Stimulated activated memory B cell treated with anti-CD40 and anti-IgM and Interleukin-4, amounts not matched to agents 10 μg/mL and 1 μg/mL and 100 μg/mL, for 72 hours (primary cell): ENCODE measurements at places on chromosomes 5 and 9.

DNA sequence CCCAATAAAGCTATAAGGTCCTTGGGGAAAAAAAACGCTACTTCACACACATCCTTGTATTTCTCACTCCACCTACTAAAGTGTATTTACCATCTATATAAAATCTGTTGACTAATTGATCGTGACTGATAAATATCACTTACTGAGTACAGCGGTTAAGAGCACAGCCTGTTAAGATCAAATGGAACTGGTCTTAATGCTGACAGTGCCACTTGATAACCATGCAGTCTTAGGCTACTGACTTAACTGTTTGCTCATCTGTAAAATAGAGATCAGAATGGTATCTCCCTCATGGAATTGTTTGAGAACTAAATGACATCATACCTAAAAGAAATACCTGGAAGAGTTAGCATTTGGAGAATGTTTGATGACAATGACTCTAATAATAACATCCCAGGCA, 67.5 kb downstream of the ZFAND5 start:
- ATAC-seq = no peak

DNA sequence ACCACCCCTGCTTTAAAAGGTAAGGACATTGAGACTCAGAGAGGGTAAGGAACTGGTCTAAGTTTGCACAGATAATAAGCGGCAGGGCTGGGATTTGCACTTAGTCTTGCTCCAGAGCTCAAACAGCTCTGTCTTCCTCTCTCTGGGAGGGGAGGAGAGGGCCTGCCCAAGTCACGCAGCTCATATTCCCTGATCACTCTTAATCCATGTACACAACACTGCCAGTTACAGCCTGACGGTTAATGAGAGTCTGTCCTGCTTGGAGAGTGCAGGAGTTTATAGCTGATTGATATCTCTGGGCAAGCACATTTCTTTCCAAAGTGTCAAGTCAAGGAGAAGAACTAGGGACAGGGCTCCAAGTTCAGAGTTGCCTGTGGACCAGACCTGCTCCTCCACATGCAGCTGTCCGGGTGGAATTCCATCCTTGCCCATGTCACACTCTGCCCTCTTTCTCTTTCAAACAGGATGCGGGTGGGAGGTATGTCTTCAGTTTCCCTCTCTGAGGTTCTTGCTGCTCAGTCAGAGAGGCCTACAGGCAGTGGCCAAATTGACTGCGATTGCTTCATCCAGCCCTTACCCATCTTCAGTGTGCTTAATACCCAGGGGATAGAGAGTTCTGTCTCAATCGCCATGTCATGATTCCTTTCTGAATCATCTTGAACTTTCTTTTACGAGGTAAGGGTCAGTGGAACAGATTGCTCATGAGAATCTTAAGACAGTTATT, 54.5 kb downstream of the GALNT12 start:
- peak; percentile 59 for ATAC-seq

DNA sequence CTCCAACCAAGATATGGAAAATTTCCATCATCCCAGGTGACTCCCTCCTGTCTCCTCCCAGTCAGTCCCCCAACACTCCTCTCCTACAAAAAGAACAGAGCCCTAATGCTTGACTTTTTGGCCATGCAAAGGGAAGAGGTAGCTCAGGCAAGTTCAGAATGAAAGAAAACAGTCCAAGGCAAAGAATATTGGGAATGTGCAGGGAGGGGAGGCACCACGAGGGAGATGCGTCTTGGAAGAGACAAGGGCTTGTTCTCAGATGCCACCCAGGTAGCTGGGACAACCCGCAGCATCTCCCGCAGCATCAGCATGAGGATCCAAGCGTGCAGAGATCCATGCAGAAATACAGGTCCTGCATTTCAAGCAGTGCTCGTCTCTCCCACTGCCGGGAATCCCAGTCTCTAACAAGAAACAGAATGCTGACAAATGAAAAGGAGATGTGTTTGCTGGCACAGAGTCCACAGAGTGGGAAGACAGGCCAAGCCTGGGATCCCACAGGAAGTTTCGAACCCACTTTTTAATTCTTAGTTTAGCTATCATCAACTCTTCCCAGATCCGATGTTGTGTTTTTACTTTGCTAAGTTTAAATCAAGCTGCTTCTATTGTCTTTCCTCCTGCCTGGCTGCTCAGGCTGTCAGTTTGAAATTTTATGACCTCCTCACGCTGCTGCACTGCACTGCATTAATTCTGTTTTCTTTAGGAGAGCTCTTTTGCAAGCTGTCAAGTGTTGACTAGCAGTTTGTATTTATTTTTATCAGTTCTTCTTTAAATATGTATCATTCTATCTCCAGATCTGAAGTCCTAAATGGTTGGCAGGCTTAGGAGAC, 86.8 kb upstream of the OSMR start:
- no peak for ATAC-seq

GRCh38 chr5:36383942-36384341, 82.2 kb upstream of the RANBP3L start:
- ATAC-seq = no peak

- no peak for ATAC-seq
Measured at GRCh38 chr9:73138516-73138915, 13.1 kb upstream of the ANXA1 start.

DNA sequence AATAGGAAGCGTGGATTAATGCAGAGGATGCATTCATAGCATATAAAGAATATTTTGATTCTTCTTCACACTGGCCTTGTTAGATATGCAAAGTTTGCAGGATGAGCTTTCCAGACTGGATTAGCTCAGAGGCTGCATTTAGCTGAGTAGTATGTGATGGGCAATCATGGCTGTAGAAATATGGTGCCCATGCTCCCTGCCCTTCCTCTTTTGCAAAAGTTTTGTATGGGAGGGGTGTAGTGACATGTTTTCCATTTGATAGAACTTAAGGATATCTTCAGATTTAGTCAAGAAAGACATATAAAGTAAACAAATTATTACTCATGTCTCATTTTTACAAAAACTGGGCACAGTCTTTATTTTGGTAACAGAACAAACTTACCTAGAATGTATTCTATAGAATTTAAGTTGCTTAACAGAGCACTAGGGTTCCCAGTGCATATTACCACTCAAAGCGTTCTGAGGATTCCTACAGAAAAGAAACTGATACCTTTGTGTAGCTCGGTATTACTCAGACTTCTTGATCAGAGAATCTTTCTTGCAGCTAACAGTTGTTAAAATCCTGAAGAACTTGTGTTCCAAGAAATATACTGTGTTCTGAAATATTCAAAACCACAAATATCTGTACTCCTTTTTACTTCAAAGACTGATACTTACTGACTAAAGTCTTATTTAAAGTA, 9.8 kb downstream of the GTF3C4 start:
- ATAC-seq = no peak
